ENCODE measurements at places on chromosomes 6 and 20. TPM values are rescaled to one million over a fixed set of nuclear protein-coding genes. Genes with fewer than 3 reads are reported as not detected.

GRCh38 chr6:155472886-155473285 is 17.2 kb upstream of the NOX3 start:
- no peak for DNase-seq

- no peak for DNase-seq
These were observed 57.4 kb downstream of the B4GALT5 start for GRCh38 chr20:49656304-49656703.

DNA sequence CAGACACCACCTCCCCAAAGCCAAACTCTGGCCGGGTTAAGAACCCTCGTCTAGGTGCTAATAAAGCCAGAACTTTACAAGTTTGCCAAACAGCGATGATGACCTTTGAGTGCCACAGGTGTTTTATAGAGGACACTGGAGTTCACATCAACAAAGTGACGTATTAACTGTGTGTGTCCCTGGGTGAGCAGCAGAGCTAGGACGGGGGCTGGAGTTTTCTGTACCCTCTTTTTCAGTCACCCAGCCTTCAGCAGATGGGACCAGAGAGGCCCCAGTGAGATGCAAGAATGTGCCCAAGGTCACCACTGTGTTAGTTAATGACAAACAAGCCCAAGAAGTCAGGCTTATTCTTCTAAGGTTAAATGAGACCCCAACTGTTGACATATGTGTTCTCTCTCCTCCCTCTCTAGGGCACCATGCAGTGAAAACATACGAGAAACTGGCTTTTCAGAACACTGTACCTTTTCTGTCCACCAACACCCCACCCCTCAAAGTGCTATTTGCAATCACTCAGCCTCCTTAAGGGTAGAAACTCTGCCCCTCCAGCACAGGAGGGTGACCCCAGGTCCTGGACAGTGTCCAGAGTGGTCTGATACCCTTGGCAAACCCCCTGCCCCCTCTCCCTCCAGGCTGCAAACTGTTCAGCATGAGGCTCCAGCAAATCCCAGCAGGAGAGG is 5.2 kb downstream of the SDC4 start:
- DNase-seq = no peak

GRCh38 chr6:84551797-84552196 is 212.6 kb downstream of the TBX18 start:
- no peak for DNase-seq

DNA sequence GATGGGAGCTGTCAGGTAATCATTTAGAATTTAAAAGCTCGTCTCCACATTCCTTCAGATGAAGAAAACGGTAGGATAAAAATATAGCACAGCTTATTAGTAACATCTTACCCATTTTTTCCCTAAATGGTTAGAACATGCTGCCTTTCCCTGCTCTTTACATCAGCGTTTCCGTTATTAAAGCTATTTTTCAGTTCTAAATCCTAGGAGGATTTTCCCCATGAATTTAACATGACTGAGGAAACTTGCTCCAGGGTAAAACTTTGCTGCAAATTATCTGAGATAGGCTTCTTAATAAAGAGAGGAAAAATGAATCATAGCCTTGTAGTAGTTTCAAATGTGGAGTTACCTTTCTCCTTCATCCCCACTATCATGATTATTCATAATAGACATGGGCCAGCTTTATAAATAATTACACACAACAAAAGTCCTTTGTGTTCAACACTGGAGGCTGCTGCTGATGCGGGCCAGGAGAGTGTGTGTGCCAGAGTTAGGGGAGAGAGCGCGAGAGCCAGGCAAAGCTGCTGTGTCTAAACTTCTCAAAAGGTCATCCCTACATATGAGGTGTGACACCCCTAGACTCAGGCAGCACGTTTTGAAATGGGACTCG is 24.4 kb downstream of the MYLIP start:
- DNase-seq = no peak

DNA sequence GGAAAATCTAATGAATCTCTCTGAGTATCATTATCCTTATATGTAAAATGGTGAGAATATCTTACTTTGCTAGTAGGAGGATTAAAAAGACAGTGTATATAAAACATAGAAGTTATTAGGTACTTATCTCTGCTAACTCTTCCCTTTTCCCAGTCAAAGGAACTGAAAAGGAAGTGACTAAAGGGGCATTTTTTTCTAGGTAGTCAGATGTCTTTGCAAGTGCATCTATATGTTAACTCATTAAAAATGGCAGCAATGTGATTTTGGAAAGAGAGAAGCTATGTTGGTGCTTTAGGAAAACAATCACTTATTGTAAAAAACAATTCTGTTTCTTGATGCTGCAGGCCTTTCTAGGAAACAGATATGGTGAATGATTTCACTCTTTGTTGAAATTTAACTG is 180.9 kb downstream of the SAMD5 start:
- no peak for DNase-seq

- DNase-seq = no peak
These were observed 1.8 kb downstream of the CHMP4B start for GRCh38 chr20:33812908-33813462.

LY6G6C gene
- not detected for total RNA-seq

SEL1L2 gene
- 0.52 TPM for total RNA-seq

GPX5 gene
- total RNA-seq = not detected

UNC93A gene
- 14.3 TPM for total RNA-seq

TREML1 gene
- 1.1 TPM for total RNA-seq

VIP gene
- total RNA-seq = 3.0 TPM
